ENCODE measurements at places on chromosomes 3 and 15.
A peak's percentile ranks its signal among the peaks of the same experiment; 100 is the strongest.

DNA sequence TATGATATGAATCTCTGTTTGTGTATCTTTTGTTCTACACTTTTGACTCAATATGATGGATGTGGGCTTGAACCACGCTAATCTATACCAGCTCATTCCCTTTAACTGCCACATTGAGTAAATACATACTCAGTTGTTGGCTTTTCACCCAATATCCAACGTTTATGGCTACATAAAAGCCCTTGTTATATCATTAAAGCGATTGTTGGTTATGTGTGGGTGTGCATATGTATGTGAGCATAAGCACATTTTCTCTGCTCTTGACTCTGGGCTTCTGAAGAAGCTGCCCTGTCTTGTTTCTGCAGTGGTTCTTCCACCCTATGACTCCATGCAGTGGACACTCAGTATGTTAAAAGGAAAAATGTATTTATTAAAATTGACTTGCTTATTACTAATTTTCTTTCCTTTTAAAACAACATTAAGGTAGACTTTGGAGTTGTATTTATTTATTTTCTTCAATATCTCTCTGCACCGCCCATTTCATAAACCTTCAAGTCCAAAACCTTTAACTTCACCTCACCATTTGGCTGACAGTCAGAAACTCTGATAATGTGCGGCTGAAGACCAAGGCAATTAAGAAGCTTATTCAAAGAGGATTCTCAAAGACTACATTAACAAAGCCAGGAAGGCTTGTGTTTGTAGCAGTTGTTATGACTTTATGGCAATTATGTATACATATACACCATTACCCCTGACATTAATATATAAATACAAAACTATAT lies 156.1 kb downstream of the THRB start:
- DNase-seq, result no peak

DNA sequence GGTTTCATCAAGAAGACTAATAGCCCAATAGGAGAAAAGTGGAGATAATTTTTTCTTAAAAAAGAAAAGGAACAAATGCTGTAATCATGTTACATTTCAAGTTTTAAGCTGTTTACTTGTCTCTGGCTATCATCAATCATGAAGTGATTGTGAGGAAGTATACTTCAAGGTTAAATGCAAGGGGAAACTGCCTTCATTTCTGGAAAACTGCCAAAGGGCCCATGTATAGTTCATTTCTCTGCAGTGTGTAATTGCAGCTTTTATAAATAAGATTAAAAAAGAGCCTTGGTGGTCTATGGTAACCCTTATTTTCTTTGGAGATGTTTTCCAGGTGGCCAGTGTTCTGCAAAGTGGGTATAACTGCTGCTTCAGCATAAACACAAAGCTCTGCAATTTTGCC lies 101.9 kb downstream of the GRM7 start:
- no peak for DNase-seq

DNA sequence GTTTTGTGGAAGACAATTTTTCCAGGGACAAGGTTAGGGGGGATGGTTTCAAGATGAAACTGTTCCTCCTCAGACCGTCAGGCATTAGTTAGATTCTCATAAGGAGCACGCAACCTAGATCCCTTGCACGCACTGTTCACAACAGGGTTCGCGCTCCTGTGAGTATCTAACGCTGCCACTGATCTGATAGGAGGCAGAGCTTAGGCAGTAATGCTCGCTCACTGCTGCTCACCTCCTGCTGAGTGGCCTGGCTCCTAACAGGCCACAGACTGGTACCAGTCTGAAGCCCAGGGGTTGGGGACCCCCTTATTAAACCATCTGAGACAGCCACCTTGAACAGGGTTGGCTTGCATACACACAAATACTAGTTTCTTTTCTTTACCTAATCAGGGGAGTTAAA lies 13.5 kb upstream of the IMPG2 start:
- no peak for DNase-seq

- peak; percentile 13 for DNase-seq
Observed at GRCh38 chr15:59918994-59919951, 84.8 kb upstream of the FOXB1 start.

DNA sequence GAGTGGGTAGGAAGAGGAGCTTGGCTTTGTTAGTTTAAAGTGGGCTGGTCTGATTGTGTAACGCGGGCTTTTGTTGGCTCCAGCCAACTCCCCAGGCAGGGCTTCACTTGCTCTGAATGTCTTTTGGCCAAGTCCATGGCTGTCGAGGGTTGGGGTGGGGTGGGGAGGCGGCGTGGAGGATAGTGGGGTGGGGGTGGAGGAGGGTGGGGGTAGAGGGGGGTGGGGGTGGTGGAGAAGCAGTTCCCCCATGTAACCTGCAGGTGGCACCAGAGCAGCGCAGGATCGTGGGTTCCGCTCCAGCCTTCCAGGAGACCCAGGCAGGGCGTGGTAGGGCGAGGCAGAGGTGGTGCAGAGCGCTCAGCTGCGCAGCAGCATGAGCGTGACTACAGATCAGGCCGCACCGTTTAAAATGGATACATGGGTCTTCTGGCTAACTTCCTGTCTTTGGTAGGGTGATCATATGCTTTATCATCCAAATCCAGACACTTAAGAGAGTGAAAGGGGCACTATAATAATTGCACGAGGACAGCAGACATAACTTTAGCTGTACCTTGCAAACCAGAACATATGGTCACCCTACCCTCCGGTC lies 28.3 kb downstream of the GOLGA6A start:
- DNase-seq, result peak; percentile 45

DNA sequence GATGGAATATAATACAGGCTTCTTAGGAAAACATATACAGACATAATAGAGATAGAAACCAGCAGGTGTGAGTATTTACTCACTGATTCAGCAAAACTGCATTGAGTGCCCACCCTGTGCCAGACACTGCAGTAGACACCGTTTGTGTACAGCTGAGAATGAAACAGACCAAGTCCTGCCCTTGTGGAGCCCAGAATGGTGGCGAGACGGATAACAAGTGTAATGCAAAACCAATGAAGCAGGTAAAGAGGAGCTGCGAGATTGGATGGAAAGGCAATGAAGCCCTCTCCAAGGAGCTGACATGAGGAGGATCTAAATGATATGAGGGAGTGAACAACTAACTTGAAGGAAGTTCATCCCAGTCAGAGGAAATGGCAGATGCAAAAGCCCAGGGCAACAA lies 256.4 kb downstream of the MEX3B start:
- no peak for DNase-seq

- no peak for DNase-seq
Observed at GRCh38 chr3:31172336-31172735, 277.9 kb upstream of the GADL1 start.

- DNase-seq, result no peak
Observed at GRCh38 chr3:138928727-138929372, 18.1 kb downstream of the FOXL2 start.

GRCh38 chr3:110731148-110731547 lies 340.5 kb upstream of the NECTIN3 start:
- no peak for DNase-seq

DNA sequence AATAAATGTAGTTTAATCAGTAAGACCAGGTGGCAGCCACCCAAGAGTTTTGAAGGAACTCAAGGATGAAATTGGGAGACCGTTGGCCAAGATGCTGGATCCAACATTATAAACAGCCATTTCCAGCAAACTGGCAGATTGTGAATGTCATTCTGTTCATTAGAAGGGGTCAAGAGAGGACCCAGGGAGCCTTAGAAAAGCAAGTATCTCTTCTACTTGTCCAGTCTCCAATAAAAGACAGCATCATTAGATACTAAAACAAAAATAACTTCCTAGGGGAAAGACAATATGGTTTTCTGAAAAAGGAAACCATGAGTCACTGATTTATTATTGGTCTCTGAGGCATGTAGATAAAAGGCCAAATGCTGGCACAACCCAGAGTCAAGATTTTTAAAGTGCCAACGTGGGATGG lies 67.9 kb downstream of the GADL1 start:
- no peak for DNase-seq

DNA sequence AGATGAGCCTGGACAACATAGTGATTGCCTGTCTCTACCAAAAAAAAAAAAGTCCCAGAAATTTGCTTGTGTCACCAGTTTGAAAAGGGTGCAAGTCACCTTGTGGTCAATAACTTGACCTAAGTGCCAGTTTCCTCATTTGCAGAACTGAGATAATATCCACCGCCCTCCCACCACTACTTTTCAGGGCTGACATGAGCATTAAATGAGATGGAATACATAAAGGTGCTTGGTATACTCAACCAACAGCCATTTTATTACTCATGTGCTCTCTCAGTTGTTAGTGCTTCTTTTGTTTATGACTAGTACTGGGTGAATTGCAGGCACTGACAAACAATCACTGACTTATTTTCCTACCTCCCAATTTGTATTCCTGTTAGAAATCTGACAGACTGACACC lies 340.5 kb upstream of the SATB1 start:
- no peak for DNase-seq

- no peak for DNase-seq
Observed at GRCh38 chr15:97995881-97996603, 35.5 kb downstream of the ARRDC4 start.

DNA sequence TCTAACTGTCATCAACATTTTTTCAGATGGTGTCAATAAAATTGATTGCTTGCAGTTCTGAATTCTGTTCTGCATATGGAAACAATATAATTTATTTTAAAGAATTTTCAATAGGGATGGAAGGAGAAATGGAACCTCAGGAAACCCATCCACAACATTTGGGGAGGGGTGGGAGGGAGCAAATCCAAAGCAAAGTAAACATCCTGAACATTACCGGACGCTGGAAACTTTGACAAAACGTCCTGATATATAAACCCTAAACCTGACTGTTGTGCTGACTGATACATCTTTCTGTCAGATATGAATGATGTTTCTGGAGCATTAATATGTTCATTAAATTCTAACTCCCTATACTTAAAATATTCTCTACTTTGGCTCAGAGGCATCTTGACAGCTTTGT lies 479.0 kb downstream of the FOXP1 start:
- no peak for DNase-seq

DNA sequence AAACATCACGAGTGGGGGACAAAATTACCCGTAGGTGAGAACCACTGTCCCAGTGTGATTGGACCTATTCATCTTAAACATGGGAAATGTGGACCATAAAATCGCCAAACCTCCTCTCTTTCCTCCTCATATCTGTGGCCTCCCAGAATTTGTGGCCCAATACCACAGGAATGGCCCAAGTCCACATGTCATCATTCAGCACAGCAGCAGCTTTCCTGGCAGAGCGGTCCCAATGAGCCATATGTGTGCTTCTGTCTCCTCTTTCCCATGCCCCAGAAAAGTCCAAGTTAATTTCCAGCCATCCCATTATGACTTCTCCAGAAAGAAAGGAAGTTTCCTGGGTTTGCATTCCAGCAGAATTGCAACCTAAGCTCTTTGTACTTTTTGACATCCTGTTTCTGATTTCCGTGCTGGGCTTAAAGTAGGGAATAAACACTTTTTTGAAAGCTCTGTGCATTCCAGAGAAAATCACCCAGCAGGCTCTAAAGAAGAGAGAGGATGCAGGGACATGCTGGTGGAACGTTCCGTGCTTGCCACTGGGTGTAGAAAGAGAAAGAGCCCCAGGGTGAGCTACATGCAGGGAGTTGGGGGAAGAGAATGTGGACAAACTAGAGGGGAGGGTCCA lies 259.4 kb upstream of the PROK2 start:
- no peak for DNase-seq

DNA sequence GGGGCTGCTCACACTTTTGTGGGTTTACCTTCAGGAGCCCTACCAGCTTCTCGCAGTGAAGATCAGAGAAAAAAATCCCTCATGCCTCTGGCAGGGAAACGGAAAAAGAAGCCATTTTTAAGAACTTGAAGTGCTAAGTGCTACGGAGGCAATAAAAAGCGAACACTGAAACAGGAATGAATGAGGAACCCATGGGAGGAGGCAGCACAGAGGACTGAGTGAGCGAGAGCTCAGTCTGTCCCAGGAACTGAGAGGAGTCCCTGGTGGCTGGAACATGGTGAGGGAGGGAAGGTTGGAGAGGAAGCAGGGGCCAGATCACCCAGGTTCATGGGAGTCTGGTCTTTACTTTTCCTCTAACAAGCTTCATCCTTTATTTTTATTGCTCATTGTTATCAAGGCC lies 228.1 kb upstream of the PROK2 start:
- DNase-seq, result no peak

DNA sequence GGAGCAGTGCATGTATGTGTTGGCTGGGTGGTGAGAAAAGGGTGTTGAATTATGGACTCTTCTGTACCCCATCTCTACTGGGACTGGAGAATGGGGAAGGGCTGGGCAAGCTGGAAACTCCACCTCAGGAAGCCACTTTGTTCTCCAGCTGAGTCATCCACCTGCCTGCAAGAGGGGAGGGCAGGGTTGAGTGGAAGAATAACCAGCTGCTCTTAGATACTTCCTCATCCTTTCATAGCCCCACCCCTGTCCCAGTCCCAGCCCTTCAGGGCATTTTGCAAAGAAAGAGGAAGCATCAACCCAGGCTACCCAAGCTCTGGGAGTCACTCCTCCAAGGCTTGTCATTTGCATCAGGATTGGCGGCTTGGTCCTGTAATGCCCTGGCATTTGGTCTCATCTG lies 33.1 kb downstream of the RAB11A start:
- no peak for DNase-seq

DNA sequence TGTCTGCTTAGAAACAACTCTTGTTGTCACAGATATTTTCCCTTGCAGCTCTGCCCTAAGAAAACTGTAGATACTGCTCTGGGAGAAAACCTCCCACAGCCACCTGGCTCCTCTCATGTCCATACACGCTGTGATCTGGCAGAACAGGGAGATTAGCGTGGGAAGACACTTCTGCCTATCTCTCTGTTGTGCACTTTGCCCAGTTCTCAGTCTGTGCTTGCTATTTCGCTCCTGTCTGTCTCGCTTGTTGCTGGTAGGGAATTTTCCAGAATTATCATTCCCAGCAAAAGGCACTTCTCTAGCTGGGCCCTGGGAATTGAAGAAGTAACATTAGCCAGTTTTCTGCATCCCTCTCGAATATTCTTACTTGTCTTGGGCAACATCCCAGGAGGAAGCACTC lies 8.1 kb upstream of the GATM start:
- DNase-seq, result no peak

DNA sequence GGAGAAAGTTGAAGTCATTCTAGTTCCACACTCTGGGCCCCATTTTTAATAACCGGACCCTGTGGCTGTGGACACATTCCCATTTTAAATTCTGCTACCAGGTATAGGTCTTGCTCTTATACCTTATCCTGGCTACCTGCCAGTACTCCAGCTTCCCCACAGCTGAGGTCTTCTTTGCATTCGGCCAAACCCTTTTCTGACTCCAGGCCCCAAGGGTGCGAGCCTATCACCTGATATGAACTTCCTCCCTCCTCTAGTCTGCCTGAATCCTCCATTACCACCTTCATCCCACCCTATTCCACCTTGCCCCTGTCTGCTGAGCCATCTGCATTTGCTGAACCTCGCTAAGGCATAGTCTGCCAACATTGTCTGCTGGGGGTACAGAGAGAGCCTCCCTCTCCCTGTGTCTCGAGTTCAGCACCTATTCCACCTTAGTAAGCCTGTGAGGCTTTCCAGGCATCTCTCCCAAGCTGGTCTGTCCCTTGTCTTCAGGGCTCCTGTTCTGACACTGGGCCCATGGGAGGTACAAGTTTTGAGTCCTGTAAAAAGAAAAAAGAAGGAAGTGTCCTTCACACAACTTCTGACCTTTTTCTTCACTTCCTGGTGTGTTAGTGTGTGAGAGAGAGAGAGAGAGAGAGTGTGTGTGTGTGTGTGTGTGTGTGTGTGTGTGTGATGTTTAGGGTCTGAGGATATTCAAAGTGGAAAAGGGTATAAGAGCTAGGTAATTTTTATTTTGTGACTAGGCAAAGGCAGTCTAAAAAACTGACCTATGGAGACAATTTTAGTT lies 27.0 kb downstream of the PDE8A start:
- no peak for DNase-seq
